ENCODE measurements at places on chromosomes 16 and 17. TPM values are rescaled to one million over a fixed set of nuclear protein-coding genes. Genes with fewer than 3 reads are reported as not detected.

DNA sequence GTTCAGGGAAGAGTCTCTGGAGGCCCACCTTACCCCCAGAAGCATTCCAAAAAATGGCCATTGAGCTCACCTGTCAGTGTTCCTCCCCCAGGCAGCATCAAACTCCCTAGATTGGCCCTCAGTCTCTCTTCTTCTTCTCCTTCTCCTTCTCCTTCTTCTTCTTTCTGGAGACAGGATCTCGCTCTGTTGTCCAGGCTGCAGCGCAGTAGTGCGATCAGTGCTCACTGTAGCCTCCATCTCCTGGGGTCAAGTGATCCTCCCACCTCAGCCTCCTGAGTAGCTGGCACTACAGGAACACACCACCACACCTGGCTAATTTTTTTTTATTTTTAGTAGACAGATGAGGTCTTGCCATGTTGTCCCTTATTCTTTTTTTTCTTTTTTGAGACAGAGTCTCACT, 16.4 kb upstream of the WNT3 start:
- no peak overlapping the region for H3K27ac ChIP-seq
- H3K4me3 ChIP-seq = no peak overlapping the region

Gene CTRB1
- not detected for total RNA-seq

- H3K4me1 ChIP-seq = peaks cover 39% of the 10 kb centered on the region
- H3K27me3 ChIP-seq = no peaks in the 10 kb centered on the region
- H3K36me3 ChIP-seq = no peaks in the 10 kb centered on the region
- peak within 1 kb of the TSS; percentile 95 for H3K27ac ChIP-seq
Measured at GRCh38 chr17:37489197-37490001, at the start of gene DUSP14. Gene DUSP14, plus strand, starts transcription at chr17:37489891. Its CDS starts 22,382 bp downstream, at chr17:37512273.

GRCh38 chr16:88642881-88643643, 4.7 kb downstream of the IL17C start:
- peaks cover 7% of the 10 kb centered on the region for H3K27me3 ChIP-seq
- H3K36me3 ChIP-seq = no peaks in the 10 kb centered on the region
- H3K27ac ChIP-seq = no peak overlapping the region

Gene CES3
- total RNA-seq = 0.98 TPM

Gene KCNAB3
- total RNA-seq = 2.7 TPM

DNA sequence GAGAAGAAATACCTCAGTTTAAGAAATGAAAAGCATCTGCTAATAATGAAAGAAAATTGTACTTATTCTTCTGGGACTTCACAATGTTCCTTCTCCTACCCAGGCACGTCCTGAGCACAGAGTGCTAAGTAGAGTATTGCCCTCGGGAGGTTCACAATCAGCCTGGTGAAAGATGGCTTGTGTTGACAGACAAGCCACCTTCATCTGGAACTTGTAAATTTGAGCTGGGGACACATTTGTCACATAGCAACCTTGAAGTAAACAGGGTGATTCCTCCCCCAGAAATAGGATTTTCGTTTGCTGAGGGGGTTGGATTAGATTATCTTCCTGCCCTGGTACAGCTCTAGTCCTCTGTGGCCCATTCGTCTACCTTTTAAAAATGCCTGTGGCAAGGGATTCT, 34.4 kb upstream of the MYH2 start:
- no peak for DNase-seq
- H3K27ac ChIP-seq = no peak overlapping the region
- no peaks in the 10 kb centered on the region for H3K27me3 ChIP-seq
- H3K4me1 ChIP-seq = no peaks in the 10 kb centered on the region

DNA sequence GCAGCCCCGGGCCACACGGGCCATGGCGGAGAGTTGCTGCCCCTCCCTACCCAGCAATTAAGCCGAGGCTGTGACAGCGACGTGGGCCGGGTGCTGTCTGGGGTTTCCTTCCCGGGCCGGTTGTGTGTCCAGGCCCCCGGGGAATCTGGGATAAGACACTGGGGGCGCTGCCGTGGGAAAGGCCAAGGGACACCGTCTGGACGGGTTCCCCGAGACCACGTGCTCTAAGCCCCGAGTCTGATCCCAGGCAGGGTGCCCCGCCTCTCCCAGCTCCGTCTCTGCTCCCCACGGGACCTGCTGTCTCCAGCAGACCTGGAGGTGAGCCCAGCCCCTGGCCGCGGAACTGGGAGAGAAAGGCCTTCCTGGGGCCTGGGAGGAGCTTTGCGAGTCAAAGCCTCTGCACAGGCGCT, 92.2 kb downstream of the IRX3 start:
- no peaks in the 10 kb centered on the region for H3K36me3 ChIP-seq
- no peak for DNase-seq
- no peaks in the 10 kb centered on the region for H3K27me3 ChIP-seq
- H3K4me3 ChIP-seq = peak overlapping the region; percentile 30
- H3K27ac ChIP-seq = peak overlapping the region; percentile 64
- H3K4me1 ChIP-seq = peaks cover 12% of the 10 kb centered on the region

Gene FBXO39
- total RNA-seq = not detected

Measured in vagina (tissue), 2 donors.